ENCODE measurements at places on chromosomes 12 and 14. TPM values are rescaled to one million over a fixed set of nuclear protein-coding genes. Genes with fewer than 3 reads are reported as not detected.

GRCh38 chr14:56648508-56649301 is 69.1 kb downstream of the TMEM260 start:
- peak; percentile 37 for DNase-seq

GRCh38 chr12:48980953-48981756 is 3.0 kb downstream of the WNT1 start:
- DNase-seq: peak; percentile 86

GRCh38 chr12:53224061-53224896 is 7.7 kb downstream of the RARG start:
- peak; percentile 65 for DNase-seq

MGP gene
- total RNA-seq: not detected

DNA sequence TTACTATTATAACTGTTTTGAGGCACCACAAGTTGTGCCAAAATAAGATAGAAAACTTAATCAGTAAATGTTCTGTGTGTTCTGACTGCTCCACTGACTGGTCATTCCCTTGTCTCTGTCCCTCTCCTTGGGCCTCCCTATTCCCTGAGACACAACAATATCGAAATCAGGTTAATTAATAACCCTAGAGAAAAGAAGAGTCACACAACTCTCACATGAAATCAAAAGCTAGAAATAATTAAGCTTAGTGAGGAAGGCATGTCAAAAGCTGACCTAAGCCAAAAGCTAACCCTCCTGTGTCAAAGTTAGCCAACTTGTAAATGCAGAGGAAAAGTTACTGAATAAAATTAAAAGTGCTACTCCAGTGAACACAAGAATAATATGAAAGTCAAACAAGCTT is 53.8 kb upstream of the CCDC196 start:
- no peak for DNase-seq

DNA sequence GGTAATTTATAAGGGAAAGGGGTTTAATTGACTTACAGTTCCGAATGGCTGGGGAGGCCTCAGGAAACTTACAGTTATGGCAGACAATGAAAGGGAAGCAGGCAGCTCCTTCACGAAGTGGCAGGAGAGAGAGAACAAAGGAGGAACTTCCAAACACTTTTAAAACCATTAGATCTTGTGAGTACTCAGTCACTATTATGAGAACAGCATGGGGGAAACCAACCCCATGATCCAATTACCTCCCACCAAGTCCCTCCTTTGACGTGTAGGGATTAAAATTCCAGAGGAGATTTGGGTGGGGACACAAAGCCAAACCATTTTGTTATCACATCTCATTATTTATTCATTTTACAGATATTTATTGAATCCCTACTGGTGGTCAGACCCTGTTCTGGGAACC is 822.8 kb downstream of the GALC start:
- DNase-seq: no peak

GRCh38 chr12:12157424-12157823 is 86.7 kb downstream of the BCL2L14 start:
- no peak for DNase-seq
